A549 (cell line): ENCODE measurements at places on chromosomes 12 and 14.

DNA sequence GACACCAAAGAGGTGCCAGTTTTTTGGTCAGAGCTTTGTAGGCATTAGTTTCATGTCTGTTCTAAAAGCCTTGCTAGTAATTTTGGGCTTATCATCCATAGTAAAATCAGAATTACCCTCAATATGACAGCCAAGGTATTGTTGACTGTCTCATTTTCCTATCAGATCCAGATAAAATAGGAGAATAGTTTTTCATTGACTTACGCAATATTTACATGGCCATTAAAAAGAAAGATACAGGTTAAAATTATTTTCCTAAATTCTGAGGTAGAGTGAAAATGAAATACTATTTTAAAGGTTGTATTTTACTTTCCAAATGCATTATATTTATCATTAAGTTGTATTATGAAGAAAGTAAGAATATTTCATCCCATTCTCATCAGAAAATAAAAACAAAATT, 203.7 kb downstream of the LRFN5 start:
- no peak for DNase-seq

DNA sequence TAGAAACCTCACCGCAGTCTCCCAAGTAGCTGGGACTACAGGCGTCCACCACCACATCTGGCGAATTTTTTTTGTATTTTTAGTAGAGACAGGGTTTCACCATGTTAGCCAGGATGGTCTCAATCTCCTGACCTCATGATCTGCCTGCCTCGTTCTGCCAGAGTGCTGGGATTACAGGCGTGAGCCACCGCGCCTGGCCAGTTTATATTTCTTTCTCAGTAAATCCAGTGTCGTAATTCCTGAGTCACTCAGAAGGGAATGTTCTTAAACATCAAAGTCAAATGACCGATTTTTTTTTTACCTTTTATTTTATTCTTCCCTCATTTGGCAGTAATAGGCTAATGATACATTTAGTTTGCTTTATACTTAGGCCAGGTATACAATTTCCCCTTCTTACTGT, 80.5 kb downstream of the FBXO33 start:
- no peak for DNase-seq

DNA sequence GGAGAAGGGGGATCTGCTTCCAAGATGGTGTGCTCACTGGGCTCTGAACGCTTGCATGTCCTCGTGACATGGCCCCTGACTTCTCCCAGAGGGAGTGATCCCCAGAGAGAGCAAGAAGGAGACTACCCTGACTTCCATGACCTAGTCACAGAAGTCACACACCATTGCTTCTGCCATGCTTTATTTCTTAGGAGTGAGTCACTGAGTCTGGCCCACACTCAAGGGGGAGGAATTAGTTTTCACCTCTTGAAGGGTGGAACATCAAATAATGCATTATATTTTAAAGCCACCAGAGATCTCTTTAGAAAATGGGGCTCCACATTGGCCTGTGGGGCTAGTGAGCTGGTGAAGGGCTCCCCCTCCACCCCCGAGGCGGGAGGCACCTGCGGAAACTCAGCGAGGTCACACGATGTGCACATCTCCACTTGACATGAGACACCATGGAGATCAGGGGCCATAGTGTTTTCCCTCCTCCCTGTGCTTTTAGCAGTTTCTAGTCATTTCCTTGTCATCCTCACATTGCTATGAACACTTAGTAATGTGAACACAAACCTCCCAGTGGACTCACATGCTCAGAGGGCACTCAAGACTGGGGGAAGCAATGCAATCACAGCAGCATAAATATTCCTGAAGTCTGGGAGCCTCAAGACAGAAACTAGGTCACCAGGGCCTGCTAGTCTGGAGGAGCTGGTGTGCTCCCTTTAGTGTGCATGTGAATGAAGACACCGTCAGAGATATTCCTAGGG, 87.4 kb upstream of the FZD10 start:
- DNase-seq, result no peak

DNA sequence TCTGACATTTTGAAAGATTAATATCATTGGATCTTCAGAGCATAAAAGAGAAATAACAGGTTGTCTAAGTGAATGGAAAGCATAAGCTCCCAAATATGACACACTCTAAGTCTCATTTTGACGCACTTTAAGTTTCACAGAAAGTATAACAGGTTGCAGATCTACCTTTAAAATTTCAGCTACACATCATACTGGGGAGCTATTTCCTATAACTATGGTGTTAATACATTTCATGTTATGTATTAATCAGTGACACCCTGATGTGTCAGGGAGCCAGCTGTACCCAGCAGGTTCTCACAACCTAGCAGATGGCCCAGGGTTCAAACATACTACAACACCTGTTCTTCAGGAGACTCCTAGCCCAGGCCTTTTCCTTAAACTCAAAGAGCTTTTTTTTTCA, 31.1 kb upstream of the TMX1 start:
- DNase-seq, result no peak

GRCh38 chr14:77044783-77045237, 16.3 kb upstream of the IRF2BPL start:
- DNase-seq, result no peak

- DNase-seq, result peak; percentile 30
Observed at GRCh38 chr14:64910847-64911495, 3.3 kb upstream of the CHURC1 start.

DNA sequence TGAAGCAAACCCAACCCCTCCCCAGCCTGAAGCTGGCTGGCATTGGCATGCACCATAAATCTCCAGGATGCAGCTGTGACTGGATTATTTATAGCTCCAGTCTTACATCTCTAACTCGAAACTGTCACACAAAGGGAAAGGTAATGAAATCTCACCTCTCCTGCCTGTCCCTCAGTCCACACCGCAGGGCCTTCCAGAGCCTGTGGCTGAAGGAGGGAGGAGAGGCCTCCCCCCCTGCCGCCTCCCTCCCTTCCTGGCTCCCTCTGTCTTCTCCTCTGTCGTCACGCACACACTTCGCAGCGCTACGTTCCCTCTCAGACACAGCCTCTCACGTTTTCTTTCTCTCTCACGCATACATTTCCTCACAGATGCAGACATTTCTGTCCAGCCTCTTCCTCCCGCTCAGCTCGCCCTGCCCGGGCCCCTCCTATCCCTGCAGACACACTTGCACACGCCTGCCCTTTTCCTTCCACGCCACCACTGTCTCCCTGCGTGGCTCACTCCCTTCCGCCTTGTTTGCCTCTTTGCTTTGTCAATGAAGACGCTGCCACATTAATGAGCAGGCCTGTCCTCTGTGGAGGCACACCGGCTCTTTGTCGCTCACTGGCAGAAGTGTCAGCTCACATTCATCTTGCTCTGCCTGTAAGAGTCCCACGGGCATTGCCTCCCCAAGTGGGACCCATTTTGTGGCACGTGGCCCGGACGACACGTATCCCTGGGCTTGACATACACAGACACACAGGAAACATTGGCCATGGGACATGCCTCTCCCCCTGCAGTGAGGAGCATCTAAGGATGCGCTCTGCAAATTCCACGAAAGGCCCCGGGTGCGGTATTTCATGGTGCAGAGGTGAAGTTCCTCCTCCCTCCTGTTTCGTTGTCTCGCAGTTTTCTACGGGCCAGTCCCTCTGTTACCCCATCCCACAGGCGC, 27.9 kb downstream of the IRF2BPL start:
- DNase-seq, result no peak

DNA sequence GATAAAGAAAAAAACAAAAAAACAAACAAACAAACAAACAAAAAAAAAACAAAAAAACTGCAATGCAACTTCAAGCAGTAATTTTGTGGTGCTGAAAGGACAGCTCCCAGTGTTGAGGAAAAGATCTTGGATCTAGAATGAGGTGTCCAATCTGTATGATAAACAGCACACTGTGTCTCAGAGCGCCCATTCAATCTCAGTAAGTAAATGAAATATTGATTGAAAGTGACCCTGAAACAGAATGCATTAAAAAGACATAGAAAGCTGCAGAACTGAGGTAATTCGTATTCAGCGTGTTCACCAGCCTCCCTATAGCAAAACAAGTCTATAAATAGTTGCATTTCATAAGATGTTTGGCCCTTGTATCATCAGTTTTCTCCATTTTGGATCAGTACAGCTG, 153.0 kb downstream of the NOVA1 start:
- DNase-seq, result no peak

GRCh38 chr12:46661110-46661845, 164.5 kb downstream of the SLC38A4 start:
- DNase-seq, result peak; percentile 90

- DNase-seq, result no peak
Observed at GRCh38 chr12:54585243-54585642, 3.2 kb downstream of the PPP1R1A start.
